SJSA1 (cell line): ENCODE measurements at places on chromosomes 5 and 9. TPM values are rescaled to one million over a fixed set of nuclear protein-coding genes. Genes with fewer than 3 reads are reported as not detected.

Gene LECT2
- not detected in 2 replicates for total RNA-seq

Gene FGD3
- not detected in 2 replicates for total RNA-seq

Gene ADAMTS12
- total RNA-seq: 3.9 and 9.1 TPM in 2 replicates

Gene BTNL8
- total RNA-seq: not detected in 2 replicates

Gene GPR151
- not detected in 2 replicates for total RNA-seq

DNA sequence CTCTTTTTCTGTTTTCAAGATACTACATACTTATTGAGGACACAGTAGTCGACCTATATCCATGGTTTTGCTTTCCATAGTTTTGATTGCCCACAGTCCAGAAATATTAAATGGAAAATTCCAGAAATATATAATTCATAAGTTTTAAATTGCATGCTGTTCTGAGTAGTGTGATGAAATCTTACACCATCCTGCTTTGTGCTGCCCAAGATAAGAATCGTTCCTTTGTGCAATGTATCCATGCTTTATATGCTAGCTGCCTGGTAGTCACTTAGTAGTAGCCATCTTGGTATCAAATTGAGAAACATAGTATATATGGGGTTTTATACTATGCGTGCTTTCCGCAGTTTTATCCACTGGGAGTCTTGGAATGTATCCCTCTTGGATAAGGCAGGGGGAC lies 59.0 kb downstream of the CWC27 start:
- DNase-seq: no peak

DNA sequence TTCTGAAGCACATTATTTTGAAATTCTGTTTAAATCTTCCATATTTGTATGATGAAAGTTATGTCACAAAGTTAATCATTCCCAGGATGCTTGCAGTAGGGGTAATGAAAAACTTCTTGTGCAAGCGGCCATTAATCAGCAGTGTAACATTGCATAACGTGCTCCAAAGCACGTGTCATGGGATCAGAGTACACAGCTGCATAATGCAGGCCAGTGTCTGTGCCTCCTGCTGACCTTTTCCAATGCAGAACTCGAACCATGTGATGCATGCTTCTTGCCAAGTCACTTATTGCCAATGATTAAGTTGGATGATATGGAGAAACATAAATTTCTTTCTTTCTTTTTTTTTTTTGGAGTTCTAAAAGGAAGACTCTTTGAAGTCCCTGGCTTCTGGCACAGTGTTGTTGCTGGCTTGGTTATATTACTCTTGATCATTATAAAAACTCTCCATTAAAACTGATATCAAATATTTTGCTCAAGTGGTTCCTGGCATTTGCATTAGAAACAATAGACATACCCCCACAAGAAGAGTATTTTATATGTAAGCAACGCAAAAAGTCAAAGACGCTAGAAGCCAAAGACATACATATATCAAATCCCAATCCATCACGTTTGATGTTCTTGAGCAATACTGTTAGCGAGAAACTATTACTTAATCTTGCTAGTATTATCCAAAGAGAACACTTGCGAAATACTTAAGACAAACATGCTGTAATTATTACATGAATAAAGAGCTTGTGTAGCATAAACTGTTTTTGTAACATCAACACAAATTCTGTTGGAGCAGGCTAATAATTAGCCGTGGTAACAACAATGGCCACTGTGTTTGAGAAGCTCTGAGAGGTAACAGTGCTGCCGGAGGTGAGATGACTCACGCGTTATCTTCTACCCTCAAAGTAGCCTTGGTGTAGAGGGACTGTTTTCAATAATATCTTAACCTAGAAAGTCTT lies 164.2 kb downstream of the AUH start:
- no peak for DNase-seq

DNA sequence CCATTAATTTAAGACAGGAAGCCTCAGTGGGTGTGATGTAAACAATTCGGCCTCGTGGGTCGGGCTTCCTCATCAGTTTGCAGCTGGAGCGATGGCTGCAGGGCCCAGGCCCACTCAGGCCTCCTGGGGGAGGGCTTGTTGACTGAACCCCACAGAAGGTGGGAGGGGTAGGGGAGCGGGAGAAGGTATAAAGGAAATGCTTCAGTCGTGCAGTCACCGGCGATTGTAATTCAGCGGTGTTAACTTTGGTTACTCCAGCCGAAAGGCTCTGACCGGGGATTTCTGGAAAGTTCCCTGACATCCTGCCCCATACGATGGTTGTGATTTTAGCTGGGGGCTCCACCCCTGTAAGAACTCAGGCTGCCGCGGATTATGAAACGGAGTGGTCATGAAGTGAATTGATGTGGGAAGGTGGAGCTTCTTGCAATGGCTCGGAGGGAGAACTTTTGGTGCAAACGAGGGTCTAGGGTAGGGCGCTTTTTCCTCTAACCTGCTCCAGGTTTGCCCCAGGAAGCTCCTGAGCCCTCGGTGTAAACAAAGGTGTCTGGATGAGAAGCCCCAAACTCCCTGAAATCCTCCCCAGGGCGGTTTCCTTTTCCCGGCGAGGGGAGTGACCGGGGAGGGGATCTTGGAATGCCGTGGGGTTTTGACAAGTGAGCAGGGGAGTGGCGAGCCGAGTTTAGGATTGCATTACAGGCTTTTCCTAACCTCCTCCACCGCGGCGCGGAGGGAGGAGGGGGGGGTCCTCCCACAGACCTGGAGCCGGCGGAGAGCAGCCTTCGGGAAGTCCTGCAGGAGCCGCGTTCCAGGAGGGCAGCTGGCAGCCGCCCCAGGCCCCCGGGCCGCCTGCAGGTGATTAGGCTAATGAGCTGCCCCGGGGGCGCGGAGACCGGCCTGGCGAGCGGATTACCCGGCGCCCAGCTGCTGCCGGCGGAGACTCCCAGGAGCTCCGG lies 215.5 kb downstream of the PDZD2 start:
- peak; percentile 2 for DNase-seq

- DNase-seq: no peak
Measured at GRCh38 chr9:128473104-128473503, 17.3 kb downstream of the ODF2 start.

- no peak for DNase-seq
Measured at GRCh38 chr5:7802855-7803254, 48.1 kb downstream of the CFAP90 start.

DNA sequence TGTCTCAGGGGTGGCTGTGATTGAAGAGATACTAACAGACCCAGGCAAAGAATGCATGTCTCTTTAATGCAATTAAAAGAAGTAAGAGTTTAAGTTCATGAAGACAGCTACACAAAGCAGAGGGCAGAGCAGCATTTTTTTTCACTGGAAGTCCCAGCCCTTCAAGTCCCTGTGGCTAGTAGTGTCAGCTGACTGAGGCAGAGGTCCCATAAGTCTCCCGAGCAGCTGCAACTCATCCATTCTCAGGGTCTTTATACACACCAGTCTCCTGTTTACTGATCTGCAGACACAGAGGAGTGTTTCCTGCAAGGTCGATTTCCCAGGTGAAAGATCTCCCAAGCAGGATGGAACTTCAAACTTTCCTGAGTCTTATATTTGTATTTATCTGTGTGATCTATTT lies 169.4 kb upstream of the GLRA1 start:
- no peak for DNase-seq

GRCh38 chr9:134752471-134753168 lies 111.0 kb downstream of the COL5A1 start:
- no peak for DNase-seq

DNA sequence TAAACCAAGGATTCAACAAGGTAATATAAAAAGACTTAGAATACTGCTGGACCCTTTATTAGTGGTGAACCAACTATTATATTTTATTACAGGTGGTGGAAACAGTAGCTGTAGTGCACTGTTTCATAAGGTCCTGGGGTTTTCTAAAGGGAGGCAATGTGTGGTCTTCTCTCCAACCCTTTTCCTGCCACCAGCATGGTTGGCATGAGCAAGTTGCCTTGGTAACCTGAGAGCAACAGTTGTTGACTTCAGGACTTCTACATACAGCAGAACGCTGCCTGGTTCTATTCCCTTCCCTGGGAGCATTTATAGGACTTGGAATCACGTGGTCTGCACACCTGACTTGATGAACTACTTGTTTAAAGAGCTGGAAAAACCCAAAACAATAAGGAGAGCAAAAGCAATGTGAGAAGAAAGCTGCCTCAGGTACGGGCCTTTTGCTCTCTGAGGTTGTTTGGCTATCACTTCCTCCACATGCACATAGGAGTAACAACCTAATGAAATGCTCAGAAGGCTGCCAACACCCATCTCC lies 81.1 kb upstream of the RAI14 start:
- DNase-seq: no peak

DNA sequence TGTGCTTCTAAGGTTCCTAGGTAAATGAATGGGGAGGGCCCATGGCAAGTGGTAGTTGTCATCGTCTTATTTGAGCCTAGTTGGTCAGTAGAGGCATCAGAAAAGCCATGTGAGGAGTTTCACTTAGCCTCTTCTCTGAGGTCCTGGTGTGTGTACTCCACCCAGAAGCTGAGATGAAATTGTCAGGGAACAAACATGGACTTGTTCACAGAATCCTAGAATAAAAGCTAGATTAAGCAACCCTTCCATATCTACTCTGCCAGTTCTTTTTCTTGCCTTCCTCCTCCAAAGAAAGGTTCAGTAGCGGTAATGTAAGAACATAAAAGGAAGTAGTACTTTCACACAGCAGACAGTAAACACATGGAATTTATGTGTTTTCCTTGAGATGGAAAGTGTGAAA lies 70.4 kb downstream of the ARHGAP26 start:
- DNase-seq: no peak

DNA sequence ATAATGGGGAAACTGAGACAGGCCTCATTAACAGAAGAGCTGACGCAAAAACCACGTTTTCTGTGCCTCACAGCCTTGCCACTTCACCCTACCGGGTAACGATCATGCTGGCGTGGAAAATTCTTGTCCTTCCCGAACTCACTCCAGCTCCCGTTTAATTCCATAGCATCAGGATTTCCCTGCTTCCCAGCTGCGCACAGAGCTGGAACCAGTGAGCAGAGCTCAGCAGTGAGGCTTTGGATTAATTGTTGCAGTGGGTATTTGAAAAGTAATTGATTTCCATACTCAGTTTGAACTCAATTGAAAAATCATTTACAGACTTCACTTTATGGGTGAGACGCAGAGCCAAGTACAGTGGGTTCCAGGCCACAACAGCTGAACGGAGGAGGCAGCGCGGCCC lies 199.0 kb upstream of the ADAMTS16 start:
- DNase-seq: no peak

- no peak for DNase-seq
Measured at GRCh38 chr9:27569406-27569805, 3.9 kb downstream of the C9orf72 start.

GRCh38 chr5:134554319-134555222 lies 29.1 kb downstream of the JADE2 start:
- peak; percentile 92 for DNase-seq

GRCh38 chr5:36769129-36769770 lies 107.3 kb upstream of the NIPBL start:
- no peak for DNase-seq
